Activated CD4-positive, alpha-beta T cell treated with anti-CD3 and anti-CD28 coated beads, Interleukin-2, amount 10 ng/mL, durations not matched to agents 7 days and 5 days (primary cell): ENCODE measurements at places on chromosomes 2 and 18. TPM values are rescaled to one million over a fixed set of nuclear protein-coding genes. Genes with fewer than 3 reads are reported as not detected.

DNA sequence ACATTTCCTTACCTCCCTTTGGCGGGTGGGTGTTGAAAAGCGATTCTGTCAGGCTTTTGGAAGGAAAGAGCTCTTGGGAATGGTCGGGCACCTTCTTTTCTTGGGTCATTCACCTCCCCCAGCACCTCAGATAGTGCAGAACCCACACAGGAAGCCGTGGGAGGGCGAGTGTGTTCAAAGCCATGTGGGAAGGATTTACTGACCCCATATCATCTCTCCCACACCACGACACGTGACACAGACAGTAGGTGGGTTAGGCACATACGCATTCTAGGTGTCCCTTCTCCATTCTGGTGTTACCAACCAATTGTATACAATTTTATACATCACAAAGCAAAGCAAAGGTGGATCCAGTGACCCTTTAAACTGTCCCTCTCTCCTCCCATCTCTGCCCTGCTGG, 263.7 kb upstream of the REV1 start:
- no peak for DNase-seq
- H3K4me1 ChIP-seq: no peaks in the 10 kb centered on the region

- H3K4me3 ChIP-seq: no peak overlapping the region
- H3K36me3 ChIP-seq: no peaks in the 10 kb centered on the region
- H3K27ac ChIP-seq: no peak overlapping the region
- no peaks in the 10 kb centered on the region for H3K4me1 ChIP-seq
- peaks cover 1% of the 10 kb centered on the region for H3K27me3 ChIP-seq
Observed at GRCh38 chr18:21298351-21298750, 56.3 kb downstream of the GREB1L start.

- no peak overlapping the region for H3K27ac ChIP-seq
- no peaks in the 10 kb centered on the region for H3K27me3 ChIP-seq
- no peak overlapping the region for H3K4me3 ChIP-seq
Observed at GRCh38 chr2:5125017-5125730, 567.0 kb upstream of the SOX11 start.

- no peak overlapping the region for H3K4me3 ChIP-seq
- no peak overlapping the region for H3K27ac ChIP-seq
- no peaks in the 10 kb centered on the region for H3K27me3 ChIP-seq
Observed at GRCh38 chr2:182906454-182906853, 40.0 kb upstream of the FRZB start.

The TBR1 gene
- total RNA-seq: not detected

GRCh38 chr2:15765686-15766302, 174.1 kb downstream of the DDX1 start:
- H3K4me3 ChIP-seq: no peak overlapping the region
- no peak overlapping the region for H3K27ac ChIP-seq
- DNase-seq: no peak
- no peaks in the 10 kb centered on the region for H3K4me1 ChIP-seq
- H3K36me3 ChIP-seq: no peaks in the 10 kb centered on the region

DNA sequence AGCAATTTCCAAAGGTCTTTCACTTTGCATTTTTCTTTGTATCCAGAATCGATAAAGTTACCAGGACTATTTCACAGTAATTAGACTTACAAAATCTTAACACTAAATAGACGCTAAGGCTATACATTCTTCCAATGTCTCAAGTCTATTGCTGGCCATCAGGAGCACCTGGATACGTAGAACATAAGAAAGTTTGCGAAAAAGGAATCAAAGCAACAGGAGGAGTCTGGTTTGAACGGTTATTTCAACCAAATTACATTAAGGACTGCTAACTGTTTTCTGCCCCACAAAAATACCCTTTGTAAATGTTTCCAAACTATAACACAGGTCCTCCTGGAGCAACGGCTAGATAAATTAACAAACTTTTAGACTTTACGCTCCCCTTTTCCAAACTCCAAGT, 1.4 kb upstream of the HNRNPA3 start:
- no peak for DNase-seq
- H3K27ac ChIP-seq: peak overlapping the region; percentile 99
- H3K4me3 ChIP-seq: peak overlapping the region; percentile 87
- H3K27me3 ChIP-seq: no peaks in the 10 kb centered on the region

DNA sequence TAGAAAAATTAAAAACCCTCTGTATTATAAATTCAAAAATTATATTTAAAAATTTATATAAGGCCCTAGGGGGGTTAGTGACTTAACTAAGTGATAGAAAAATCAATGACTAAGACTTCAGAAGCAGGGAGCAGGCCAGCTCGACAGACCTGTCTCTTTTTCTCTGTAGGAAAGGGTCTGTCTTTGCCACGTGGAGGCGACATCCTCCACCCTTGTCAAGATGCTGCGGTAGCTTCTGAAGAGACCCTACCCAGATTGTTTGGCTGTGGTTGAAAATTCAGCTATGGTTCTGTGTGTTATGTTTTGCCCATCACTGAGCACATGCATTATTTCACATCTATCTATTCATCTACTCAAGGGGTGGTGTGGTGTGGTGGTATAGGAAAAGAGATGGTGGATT, 8.2 kb upstream of the SLC4A3 start:
- H3K27me3 ChIP-seq: peaks cover 11% of the 10 kb centered on the region
- DNase-seq: no peak
- H3K36me3 ChIP-seq: no peaks in the 10 kb centered on the region
- H3K4me1 ChIP-seq: no peaks in the 10 kb centered on the region
- no peak overlapping the region for H3K4me3 ChIP-seq

The PARD6G gene
- 0.15 TPM for total RNA-seq

DNA sequence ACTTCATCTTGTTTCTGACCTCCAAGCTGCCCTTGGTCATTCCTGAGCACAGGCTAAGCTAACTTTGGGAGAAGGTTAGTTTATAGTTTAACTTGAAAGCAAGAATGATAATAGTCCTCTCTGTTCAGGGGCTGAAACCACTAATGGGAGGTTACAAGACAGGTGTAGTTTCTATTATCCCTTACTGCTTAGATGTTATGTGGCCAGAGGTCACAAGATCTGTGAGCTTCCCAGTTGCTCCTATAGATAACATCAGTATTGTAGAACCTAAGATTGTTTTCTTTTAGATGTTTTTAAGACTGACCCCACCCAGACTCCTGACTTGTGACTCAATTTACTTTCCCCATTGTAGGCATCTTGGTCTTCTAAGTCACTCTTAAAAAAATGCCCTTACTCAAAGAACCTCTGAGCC, 94.8 kb upstream of the LPIN2 start:
- no peaks in the 10 kb centered on the region for H3K36me3 ChIP-seq
- peaks cover 1% of the 10 kb centered on the region for H3K27me3 ChIP-seq
- DNase-seq: no peak
- no peak overlapping the region for H3K27ac ChIP-seq

The PAX8 gene
- 0.69 TPM for total RNA-seq

- H3K27me3 ChIP-seq: peaks cover 5% of the 10 kb centered on the region
- H3K4me3 ChIP-seq: no peak overlapping the region
- H3K27ac ChIP-seq: no peak overlapping the region
Observed at GRCh38 chr2:223786943-223787342, 50.4 kb downstream of the AP1S3 start.

The CHRND gene
- total RNA-seq: not detected

GRCh38 chr2:222333397-222333796, 34.6 kb upstream of the PAX3 start:
- H3K27me3 ChIP-seq: peaks cover 2% of the 10 kb centered on the region
- H3K4me3 ChIP-seq: no peak overlapping the region
- H3K27ac ChIP-seq: no peak overlapping the region
- no peak for DNase-seq
- no peaks in the 10 kb centered on the region for H3K4me1 ChIP-seq
- no peaks in the 10 kb centered on the region for H3K36me3 ChIP-seq

DNA sequence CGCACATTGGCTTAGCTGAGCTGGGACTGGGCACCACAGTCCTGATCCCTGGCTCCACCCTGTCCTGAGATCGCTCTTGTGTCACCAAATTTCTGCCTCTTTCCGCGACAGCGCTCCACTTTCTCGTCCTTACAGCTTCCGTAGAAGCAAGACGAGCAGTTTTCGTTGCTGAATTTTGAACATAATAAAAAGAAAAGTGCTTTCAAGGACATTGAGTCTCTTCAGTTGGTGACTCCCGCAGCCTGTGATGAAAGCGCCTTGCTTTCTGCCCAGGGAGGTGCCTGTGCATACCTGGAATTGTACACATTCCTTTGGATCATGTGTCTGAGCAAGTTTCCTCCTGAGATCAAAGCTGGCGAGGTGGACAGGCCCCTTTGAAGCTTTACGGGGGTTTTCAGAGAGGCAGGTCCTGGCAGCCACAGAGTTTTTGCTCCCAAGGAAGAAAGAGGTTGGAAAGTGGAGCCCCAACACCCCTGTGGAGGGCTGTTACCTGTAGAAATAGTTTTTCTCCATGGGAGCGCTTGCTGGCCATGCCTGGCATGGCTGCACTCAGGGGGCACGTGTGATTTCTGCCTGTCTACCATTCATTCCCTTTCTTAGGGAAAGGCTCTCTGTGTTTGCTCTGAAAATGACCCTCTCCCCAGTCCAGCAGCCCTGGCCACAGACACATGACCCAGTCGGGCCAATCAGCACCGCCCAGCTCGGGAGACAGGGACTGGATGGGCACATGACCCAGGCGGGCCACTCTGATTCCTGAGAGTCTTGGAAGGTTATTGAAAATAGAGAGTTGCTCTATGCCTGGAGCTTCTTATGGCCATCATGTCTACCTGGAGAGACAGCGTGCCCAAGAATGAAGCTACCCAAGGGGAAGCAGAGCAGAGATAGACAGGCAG, 115.6 kb upstream of the OTOS start:
- no peak overlapping the region for H3K4me3 ChIP-seq
- no peaks in the 10 kb centered on the region for H3K36me3 ChIP-seq
- no peaks in the 10 kb centered on the region for H3K4me1 ChIP-seq
- no peak for DNase-seq
- H3K27me3 ChIP-seq: no peaks in the 10 kb centered on the region

The PKDCC gene
- not detected for total RNA-seq

The XRCC5 gene
- total RNA-seq: 292 TPM

- no peaks in the 10 kb centered on the region for H3K27me3 ChIP-seq
- H3K27ac ChIP-seq: peak overlapping the region; percentile 66
- DNase-seq: peak; percentile 80
- peaks cover 27% of the 10 kb centered on the region for H3K4me1 ChIP-seq
Observed at GRCh38 chr2:25521665-25522387, 151.6 kb downstream of the DTNB start.

- peaks cover 5% of the 10 kb centered on the region for H3K36me3 ChIP-seq
- DNase-seq: no peak
- peaks cover 28% of the 10 kb centered on the region for H3K27me3 ChIP-seq
- H3K4me3 ChIP-seq: no peak overlapping the region
- no peak overlapping the region for H3K27ac ChIP-seq
- peaks cover 32% of the 10 kb centered on the region for H3K4me1 ChIP-seq
Observed at GRCh38 chr2:203599509-203599908, 64.4 kb upstream of the RAPH1 start.

DNA sequence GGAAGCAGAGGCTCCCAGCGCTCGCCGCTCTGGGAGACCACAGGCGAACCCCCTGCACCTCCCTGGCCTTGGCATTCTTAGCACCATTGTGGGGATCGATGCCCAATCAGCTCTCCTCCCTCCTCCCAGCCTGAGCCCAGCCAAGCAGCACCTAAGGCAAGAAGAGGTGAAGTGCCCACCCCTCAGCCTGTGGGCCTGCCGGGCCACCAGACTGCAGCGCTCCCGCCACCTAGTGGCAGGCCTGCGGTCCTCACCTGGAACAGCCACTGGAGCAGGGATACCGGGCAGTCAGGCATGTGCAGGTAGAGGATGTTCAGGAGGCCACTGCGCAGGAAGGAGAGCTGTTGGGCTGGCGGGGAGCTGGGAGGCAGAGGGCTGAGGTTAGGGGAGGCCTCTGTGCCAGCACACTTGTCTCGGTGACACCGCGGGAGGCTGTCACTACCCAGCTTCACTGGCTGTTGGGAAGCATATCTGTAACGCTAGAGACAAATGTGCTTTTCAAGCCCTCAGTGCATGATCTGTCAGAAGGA, 35.2 kb downstream of the FAM178B start:
- H3K27me3 ChIP-seq: no peaks in the 10 kb centered on the region
- no peak overlapping the region for H3K4me3 ChIP-seq
- peaks cover 38% of the 10 kb centered on the region for H3K4me1 ChIP-seq

- no peak for DNase-seq
- peaks cover 32% of the 10 kb centered on the region for H3K36me3 ChIP-seq
- no peak overlapping the region for H3K4me3 ChIP-seq
- H3K27me3 ChIP-seq: no peaks in the 10 kb centered on the region
- peaks cover 2% of the 10 kb centered on the region for H3K4me1 ChIP-seq
Observed at GRCh38 chr2:159811232-159811631, 13.2 kb upstream of the CD302 start.

GRCh38 chr2:83961512-83961911, 497.6 kb downstream of the SUCLG1 start:
- no peak for DNase-seq
- H3K4me1 ChIP-seq: no peaks in the 10 kb centered on the region
- no peak overlapping the region for H3K4me3 ChIP-seq
- no peaks in the 10 kb centered on the region for H3K36me3 ChIP-seq

The HAUS1 gene
- total RNA-seq: 57.9 TPM

DNA sequence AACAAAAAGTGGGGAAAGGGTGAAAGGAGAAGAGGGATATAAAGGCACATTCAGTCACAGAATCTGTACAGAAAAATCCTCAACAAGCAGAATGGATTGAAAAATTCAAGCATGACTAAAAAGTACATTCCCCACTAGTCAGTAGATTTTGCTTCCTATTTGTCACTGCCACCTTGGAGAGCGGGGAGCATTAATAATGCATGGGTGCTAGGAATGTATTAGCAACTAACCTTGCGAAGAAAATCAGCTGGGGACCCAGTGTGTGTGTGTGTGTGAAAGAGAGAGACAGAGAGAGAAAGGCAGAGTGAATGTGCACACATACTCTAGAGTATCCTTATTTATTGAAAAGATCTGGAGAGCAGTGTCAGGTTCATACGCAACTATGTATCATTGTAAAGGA, 968.7 kb upstream of the ZEB2 start:
- no peak overlapping the region for H3K4me3 ChIP-seq
- H3K36me3 ChIP-seq: no peaks in the 10 kb centered on the region
- no peak for DNase-seq
- H3K4me1 ChIP-seq: no peaks in the 10 kb centered on the region
- no peaks in the 10 kb centered on the region for H3K27me3 ChIP-seq

The UPP2 gene
- not detected for total RNA-seq

The CPO gene
- total RNA-seq: not detected

GRCh38 chr2:119154076-119154475, 4.5 kb downstream of the C1QL2 start:
- H3K27ac ChIP-seq: no peak overlapping the region
- H3K27me3 ChIP-seq: peaks cover 45% of the 10 kb centered on the region

The BOK gene
- not detected for total RNA-seq
